Activated CD8-positive, alpha-beta memory T cell treated with anti-CD3 and anti-CD28 coated beads for 48 hours (primary cell): ENCODE measurements at places on chromosomes 2 and 18.

GRCh38 chr2:100876231-100876860 lies 56.4 kb downstream of the NPAS2 start:
- no peak for DNase-seq

DNA sequence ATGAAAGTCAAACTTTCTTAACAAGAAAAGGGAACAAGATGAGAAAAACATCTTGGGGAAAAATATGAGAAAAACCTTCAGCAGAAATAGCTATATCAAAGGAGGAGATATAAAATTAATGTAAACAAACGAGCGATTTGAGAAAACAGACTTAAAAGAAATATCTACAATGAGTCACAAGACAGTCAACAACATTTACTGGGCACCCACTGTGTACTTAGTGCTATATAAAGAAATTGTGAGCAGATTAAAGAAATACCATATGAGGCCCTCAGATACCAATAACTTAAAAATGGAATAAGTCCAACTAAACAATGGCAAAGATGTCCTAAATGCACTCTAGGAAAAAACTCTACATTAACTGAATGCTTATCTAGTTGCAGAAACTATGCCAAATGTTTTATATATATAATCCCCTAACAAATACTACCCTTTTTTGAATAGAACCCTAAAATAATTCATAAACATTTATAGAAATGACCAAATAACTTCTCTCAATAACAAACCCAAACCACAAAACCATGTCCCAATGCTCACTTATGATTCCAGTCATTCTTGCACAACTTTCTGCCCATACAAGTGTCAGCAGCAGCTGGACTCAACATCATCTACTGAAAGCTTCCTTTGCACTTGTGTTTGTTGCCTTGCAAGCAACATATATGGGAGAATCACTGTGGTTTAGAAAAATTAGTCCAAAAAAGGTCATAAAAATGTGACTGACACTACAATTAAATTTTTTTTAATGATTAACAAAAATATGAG lies 83.5 kb downstream of the COBLL1 start:
- DNase-seq, result no peak

DNA sequence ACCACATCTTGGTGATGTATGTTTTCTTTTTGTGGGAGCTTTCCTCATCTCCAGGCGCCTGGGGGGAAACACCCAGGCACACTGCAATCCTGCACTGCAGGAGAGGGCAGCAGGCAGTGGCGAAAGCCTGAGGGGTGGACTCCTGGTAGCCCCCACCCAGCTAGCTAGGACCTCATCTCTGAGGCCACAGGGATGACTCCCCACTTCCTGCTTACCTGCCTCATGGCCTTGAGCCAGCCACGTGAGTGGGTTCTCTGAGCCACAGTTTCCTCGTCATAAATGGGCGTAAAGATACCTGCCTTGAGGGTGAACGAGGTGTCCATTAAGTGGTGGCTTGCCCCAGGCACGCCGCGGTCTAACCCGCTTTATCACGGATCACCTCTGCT lies 19.1 kb downstream of the TRAF3IP1 start:
- no peak for DNase-seq

DNA sequence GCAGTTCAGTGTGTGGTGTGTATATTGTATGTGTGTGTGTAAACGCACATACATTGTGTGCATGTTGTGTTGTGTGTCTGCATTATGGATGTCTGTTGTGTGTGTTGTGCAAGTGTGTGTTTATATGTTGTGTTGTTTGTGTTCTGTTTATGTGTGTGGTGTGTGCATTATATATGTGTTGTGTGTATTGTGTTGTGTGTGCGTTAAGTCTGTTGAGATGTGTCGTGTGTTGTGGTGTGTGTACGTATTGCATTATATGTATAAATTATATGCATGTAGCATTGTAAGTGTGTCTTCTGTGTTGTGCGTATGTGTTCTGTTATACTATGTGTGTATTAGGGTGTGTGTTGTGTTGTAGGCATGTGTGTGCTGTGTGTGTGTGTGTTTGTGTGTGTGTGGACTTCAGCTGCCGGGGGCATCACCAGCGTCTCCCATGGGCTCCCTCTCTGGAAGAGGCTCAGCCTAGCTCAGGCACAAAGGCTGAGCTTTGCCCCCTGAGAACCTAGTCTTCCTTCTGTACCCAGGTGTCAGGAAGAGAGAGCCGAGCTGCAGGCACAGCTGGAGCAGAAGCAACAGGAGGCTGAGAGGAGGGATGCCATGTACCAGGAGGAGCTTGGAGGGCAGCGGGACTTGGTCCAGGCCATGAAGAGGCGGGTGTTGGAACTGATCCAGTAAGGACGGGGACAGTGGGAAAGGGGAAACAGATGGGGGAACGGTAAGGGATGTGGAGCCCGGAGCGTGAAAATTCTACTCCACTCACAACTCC lies 13.7 kb downstream of the RUFY4 start:
- DNase-seq, result no peak
